NCI-H2029 (cell line): ENCODE measurements at places on chromosomes 12 and 14.
A peak's percentile ranks its signal among the peaks of the same experiment; 100 is the strongest.

GRCh38 chr14:91269076-91269991 lies 24.8 kb upstream of the GPR68 start:
- DNase-seq = no peak

GRCh38 chr12:121217063-121217462 lies 7.1 kb downstream of the P2RX4 start:
- no peak for DNase-seq

DNA sequence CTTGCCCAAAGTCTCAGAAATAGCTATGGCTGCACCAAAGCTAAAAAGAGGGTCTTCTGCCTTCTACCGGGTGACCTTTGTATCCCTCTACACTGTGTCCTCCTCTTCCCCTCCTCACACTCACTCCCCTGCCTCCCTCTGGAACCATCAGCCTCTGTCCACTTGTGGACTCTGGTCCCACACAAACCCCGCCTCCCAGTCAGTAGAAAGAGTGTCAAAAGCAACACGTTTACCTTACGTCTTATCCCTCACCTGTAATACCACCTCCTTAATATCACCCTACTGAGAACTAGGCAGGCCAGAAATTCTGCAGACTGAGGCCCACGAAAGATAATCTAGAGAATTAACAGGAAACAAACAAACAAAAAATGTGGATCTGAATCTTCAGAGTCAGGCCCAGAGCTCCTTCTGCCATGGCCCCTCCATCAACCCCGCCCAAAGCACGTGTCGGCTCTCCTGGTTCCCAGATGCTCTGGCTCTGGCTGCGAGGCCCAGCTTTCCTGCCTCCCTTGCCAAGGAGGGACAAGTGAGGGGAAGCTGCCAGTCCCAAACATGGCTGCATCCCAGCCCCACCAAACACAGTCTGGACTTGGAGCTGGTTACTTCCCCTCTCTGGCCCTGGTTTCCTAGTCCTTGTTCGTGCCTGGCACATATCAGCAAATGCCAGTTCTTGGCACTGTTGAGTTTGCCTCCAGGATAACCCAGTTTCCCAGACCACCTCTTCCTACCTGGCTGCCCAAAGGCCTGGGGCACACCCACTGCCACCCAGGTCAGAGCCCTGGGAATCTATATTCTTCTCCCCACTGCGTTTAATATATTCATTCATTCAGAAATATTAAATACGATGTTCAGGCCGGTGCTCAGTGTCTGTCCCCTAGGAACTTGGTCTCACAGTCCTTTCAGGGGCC lies 2.7 kb downstream of the ACTN1 start:
- no peak for DNase-seq

GRCh38 chr12:97246368-97246767 lies 216.2 kb upstream of the RMST start:
- no peak for DNase-seq

DNA sequence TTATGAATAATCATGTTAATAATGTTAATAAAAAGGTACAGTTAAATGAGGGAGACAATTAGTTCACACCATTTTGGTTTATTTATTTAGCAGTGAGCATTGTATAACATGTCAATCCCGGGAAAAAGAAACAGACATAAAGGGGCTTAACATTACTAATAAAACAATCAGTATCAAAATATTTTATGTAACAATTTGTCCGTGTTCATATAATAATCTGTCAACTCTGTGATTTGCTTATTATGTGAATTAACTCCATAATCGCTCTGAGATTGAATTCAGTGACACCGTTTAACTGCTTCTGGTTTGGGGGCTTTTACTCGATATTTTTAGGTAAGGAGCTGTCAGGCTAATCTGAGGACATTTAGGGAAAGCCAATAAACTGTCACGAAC lies 95.8 kb upstream of the HMGA2 start:
- no peak for DNase-seq

DNA sequence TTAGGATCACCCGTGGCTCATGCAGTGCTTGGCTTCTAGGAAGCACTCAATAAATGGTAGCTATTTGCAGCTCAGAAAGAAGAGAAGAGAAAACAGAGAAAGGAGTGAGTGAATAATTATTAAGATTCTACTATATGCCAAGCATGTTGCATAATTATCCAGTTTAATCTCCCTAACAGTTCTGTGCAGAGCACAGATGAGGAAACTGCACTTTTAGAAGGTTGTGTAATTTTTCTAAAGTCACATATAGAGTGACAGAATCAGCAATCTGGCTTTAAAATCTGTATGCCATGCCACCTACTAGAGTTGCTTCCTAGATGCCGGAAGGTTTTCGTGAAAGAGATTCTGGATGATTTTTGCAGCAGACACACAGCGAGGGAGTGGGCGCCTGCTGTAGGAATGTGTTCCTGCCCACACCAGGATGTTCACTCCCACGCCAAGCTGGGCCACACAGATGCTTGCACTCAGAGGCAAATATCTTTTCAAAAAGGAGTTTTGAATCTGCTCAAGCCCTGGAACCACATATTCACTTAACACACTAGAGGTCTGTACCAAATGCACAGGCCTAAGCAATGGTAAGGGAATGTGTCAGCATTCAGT lies 50.2 kb upstream of the SMCO2 start:
- DNase-seq = no peak

DNA sequence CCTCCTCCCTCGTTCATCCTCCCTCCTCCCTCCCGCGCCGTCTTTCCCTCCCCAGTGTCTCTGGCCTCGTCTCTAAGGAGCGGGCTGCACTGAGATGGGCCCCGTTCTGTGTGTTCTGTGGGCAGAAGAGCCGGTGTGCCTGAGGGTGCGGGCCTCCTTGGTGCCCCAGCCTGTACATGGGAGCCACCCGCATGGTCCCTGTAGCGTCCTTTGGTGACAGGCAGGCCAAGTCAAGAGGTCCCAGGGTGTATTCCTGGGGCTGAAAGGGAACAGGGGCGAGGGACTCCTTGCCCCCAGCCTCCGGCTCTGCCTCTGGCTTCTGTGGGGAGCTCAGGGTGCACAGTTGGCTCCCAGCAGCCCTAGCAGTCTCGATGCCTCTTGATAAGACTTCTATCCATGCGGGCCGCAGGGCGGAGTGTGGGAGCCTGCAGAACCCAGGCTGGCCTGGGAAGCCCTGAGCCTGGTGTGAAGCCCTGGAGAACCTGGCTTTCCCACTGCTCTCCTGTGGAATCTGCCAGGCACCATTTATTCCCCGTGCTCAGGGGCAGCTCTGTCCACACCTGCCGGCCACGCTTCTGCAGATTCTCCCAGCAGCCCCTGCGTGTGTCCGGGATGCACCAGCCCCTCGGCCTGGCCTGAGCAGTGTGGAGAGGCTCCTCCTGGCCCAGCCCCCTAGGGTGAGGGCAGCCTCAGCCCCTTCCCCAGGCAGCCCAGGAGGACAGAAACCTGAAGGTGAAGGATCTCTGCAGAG lies 181.3 kb downstream of the KIF26A start:
- DNase-seq = no peak

GRCh38 chr12:128753438-128753837 lies 70.3 kb downstream of the SLC15A4 start:
- DNase-seq = no peak

DNA sequence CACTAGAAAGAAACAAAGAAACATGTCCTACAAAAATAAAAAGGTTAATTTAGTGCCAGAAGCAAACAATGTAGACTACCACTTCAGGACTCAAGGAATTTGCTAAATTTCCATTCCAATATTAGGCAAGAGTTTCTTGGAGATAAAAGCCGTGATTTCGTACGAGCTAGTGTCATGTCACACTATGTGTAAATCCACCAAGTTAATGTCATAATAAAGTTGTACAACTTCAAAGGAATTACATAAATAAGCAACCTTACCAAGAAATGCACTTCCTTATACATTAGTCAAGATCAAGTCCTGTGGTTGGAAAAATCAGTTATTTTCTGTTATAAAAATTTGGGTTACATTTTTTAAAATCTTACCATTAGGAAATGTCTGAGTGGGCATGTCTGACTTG lies 1222.8 kb downstream of the GALC start:
- DNase-seq = no peak

GRCh38 chr12:122099280-122099749 lies 20.8 kb downstream of the MLXIP start:
- no peak for DNase-seq

DNA sequence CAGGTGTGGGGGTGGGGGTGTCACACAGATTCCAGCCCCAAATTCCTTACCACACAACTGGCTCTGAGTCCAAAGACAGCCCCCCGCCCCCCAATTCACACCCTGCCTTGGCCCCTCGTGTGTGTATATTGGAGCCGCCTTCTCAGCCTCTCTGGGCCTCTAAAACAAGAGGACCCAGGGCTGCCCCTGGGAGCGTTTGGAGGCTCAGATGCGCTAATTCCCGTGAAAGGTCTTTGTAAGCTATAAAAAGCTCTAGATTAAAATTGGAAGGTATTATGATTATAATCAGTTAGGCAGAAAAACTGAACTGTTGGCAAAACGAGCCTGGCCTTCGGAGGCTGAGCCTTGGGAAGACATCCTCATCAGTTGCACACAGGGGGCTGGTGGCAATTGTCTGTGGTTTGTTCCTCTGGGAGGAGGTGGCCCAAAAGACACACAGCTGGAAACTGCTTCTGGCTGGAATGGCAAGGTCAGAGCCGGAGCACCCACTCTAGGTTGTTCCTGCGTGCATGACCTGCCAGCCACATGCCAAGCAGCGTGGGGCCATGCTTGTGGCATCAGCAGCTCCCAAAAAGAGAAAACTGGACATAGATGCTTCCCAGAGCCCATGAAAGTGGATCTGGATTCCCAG lies 118.5 kb downstream of the PHETA1 start:
- DNase-seq = no peak

- no peak for DNase-seq
Measured at GRCh38 chr14:104724981-104725771, 1.1 kb downstream of the ADSS1 start.

- DNase-seq = no peak
Measured at GRCh38 chr12:38016602-38017001, 300.0 kb upstream of the ALG10B start.

- no peak for DNase-seq
Measured at GRCh38 chr12:15627995-15628945, 160.9 kb downstream of the EPS8 start.

- DNase-seq = no peak
Measured at GRCh38 chr14:22426711-22427110, 162.3 kb downstream of the DAD1 start.

DNA sequence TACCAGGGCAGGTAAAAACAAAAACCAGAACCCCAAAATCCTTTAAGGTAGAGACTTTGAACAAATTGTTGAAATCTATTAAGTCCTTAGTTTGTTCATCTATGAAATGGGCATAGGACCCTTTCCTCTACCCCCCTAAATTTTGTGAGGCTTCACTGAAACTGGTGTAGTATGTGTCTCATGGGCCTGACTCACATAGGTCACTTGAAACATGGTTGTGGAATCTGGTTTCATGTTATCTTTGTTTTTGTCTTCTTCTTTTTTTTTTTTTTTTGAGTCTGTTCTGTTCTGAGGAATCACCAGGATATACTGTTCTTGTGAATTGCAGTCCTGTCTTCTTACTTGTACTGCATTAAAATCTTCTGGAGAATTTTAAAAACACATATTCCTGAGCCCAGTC lies 202.2 kb downstream of the KTN1 start:
- DNase-seq = no peak

DNA sequence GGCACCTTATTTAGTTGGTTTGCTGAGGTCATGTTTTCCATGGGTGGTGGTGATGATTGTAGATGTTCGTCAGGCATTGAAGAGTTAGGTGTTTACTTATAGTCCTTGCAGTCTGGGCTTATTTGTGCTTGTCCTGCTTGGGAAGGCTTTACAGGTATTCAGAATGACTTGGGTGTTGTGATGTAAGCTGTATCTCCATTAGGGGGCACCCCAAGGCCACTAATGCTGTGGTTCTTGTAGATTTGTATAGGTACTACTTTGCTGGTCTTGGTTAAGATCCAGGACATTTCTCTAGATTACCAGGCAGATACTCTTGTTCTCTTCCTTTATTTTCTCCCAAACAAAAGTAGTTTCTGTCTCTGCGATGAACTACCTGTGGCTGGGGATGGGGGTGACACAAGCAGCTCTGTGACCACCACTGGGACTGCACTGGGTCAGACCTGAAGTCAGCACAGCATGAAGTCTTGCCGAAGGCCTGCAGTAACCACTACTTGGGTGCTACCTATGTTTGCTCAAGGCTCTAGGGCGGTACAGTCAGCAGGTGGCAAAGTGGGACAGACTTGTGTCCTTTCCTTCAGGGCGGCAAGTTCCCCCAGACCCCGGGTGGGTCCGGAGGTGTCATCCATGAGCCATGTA lies 35.8 kb upstream of the FBXO33 start:
- no peak for DNase-seq

- DNase-seq = no peak
Measured at GRCh38 chr12:54411391-54412241, 7.5 kb downstream of the ITGA5 start.

DNA sequence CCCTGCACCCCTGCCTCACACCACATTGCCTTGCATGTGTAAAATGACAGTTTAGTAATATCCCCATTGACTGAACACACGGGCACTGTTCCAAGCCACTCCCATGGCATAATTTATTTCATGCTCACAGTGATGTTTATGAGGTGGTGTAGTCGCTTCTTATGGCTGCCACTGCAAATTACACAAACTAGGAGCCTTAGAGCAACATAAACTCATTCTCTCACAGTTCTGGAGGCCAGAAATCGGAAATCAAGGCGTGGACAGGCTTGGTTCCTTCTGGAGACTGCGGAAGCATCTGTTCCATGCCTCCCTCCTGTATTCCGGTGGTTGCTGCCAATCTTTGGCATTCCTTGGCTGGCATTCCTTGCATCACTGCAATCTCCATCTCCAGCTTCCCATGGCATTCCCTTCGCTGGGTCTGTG lies 97.3 kb downstream of the RIN3 start:
- no peak for DNase-seq

- DNase-seq = no peak
Measured at GRCh38 chr12:90741611-90742010, 213.4 kb downstream of the CCER1 start.

GRCh38 chr14:61478971-61479473 lies 157.6 kb downstream of the PRKCH start:
- DNase-seq = no peak

- DNase-seq = no peak
Measured at GRCh38 chr12:69095765-69096477, 143.4 kb upstream of the CPSF6 start.

- peak; percentile 46 for DNase-seq
Measured at GRCh38 chr14:23361320-23361719, 3.7 kb downstream of the EFS start.

DNA sequence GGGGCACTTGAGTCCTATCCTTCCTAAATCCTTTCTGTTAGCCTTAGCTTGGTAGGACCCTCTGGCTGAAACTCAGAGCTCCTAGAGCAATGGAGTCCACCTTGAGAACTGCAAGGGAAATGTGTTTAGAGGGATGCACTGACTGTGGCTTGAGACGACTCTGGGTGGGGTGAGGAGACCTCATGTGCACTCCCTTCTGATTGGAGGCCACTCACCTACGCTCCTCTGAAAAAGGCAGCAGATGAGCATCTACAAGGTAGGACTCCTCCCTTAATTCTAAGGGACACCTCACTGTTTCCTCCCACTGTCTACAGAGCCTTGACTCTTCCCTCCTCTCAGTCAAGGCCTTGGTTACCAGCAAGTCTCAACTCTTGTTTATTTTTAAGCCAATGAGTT lies 1.0 kb downstream of the MAP3K12 start:
- DNase-seq = no peak

- no peak for DNase-seq
Measured at GRCh38 chr12:119008691-119009221, 27.4 kb downstream of the SRRM4 start.
